ENCODE measurements at places on chromosomes 7 and 10. TPM values are rescaled to one million over a fixed set of nuclear protein-coding genes. Genes with fewer than 3 reads are reported as not detected.

SHTN1 gene
- 25.8 TPM for total RNA-seq

OR2A42 gene
- not detected for total RNA-seq

LRRC18 gene
- total RNA-seq, result not detected

PNLIPRP1 gene
- 2.5 TPM for total RNA-seq

WIPF3 gene
- 0.73 TPM for total RNA-seq

UCN3 gene
- total RNA-seq, result not detected

GDF10 gene
- total RNA-seq, result 0.08 TPM

SPDYE11 gene
- not detected for total RNA-seq

HPS6 gene
- total RNA-seq, result 10.3 TPM

IPMK gene
- total RNA-seq, result 2.8 TPM

NKX1-2 gene
- total RNA-seq, result 0.05 TPM

ZNHIT1 gene
- total RNA-seq, result 115 TPM

CELF2 gene
- total RNA-seq, result 2.6 TPM

Data from left lobe of liver (tissue), 2 donors.